ENCODE measurements at places on chromosomes 3 and 15. TPM values are rescaled to one million over a fixed set of nuclear protein-coding genes. Genes with fewer than 3 reads are reported as not detected.

CHST14 gene
- 28.9 TPM for total RNA-seq

MASP1 gene
- 0.13 TPM for total RNA-seq

RETNLB gene
- total RNA-seq = not detected

SYNPR gene
- total RNA-seq = not detected

RHCG gene
- not detected for total RNA-seq

ADGRG7 gene
- not detected for total RNA-seq

OR5AC2 gene
- not detected for total RNA-seq

GPR149 gene
- total RNA-seq = not detected

CCR2 gene
- not detected for total RNA-seq

SERF2 gene
- total RNA-seq = 1,405 TPM

SLC6A20 gene
- not detected for total RNA-seq

SPESP1 gene
- total RNA-seq = 5.6 TPM

All from mammary microvascular endothelial cell (primary cell).